ENCODE measurements at places on chromosomes 3 and 15.

DNA sequence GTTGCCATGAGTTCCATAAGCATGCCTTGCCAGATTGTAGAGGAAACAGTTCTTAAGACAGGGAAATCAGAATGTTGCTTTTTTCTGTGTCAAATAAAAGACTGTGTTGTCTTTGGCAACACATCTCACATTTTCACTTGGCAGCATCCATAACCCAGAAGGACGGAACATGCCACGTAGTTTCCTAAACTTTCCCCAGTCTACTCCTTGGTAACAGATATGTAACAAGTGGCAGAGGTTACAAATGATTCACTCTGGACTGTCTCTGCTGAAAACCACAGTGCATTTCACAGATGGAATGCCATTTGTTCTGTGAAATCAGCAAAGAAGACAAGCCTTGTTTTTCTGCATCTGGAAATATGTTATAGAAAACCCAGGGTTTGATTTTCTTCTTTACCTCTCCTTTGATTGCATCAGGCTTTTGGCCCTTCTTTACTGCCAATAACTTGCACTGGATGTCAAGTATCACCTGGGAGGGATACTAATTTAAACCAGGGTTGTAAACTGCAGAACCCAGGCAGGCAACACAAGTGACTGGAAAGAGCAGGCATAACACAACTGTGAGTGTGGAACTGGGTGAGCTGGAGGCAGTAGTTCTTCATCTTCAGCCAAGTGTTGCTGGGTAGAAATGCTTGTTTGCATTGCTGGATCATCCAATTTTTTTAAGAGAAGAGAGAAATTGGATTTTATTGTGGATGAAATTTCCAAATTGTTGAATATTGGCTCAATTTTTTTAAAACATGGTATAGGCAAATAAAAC is 124.4 kb upstream of the FOXB1 start:
- DNase-seq = no peak

DNA sequence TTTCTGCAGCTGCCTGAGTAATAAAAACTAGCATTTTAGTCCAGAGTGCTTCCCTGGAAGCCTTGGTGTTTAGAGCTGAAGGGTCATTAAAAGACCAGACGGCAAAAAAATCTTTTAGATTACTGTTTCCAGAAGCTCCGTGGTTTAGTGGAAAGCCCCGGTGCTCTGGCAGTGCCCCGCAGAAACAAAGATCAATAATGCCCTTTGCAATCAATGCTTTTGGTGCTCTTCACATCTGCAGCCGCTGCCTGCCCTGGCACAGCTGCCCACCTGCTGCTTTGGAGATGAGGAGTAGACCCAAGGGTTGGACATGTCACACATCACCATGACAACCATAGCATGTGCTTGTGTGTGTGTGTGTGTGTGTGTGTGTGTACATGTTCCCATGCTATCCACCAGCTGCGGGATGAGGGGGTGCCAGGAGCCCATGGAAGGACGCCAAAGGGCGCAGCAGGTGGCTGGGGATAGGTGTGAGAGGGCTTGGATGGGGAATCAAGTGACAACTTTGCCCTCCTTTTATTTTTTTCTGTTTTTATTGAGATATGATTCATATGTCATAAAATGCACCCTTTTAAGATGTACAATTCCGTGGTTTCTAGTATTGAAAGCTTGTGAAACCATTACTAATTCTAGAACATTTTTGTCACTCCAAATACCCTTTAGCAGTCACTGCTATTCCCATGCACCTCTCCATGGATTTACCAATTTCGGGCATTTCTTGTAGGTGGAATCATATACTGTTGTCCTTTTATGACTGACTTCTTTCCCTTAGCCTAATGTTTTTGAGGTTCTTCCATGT is 75.7 kb upstream of the KLHL25 start:
- DNase-seq = no peak

DNA sequence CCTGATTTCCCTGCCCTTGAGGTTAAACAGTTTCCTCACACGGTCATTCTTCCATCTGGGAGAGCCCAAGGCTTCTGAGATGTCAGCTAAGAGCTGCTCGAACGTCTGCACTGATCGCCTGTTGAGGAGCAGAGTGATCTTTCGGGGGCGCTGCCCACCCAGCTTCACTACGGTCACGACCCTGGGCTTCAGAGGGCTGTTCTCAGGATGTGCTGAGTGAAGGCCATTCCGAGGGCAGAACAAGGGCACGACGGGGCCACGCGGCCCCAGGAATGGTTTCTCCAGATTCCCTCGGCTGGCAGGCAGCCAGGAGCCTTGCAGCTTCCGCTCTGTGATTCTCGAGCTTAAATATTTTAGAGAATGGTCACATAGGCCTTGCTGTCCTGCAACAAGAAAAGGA is 25.7 kb downstream of the DCLK3 start:
- DNase-seq = no peak

GRCh38 chr3:152272771-152273242 is 4.1 kb downstream of the MBNL1 start:
- no peak for DNase-seq

GRCh38 chr3:51275111-51275805 is 109.8 kb upstream of the MANF start:
- no peak for DNase-seq

DNA sequence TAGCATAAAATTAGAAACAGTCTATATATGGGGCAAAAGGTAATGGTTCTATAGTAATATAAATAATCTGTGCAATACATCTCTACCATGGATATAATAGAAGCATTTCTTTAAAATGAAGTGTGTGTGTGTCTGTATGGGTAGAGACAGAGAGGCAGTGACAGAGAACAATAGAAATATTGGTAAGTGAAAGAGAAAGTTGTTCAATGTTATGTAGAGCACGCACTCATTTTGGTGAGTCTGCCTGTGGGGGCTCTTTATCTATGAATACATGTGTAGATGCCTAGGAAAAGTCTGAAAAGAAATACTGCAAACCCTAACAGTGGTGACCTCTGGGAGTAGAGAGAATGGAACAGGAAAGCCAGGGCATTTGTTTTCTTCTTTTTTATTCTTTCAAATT is 182.6 kb downstream of the STAC start:
- DNase-seq = no peak

GRCh38 chr3:57081173-57081572 is 20.7 kb downstream of the SPATA12 start:
- no peak for DNase-seq

DNA sequence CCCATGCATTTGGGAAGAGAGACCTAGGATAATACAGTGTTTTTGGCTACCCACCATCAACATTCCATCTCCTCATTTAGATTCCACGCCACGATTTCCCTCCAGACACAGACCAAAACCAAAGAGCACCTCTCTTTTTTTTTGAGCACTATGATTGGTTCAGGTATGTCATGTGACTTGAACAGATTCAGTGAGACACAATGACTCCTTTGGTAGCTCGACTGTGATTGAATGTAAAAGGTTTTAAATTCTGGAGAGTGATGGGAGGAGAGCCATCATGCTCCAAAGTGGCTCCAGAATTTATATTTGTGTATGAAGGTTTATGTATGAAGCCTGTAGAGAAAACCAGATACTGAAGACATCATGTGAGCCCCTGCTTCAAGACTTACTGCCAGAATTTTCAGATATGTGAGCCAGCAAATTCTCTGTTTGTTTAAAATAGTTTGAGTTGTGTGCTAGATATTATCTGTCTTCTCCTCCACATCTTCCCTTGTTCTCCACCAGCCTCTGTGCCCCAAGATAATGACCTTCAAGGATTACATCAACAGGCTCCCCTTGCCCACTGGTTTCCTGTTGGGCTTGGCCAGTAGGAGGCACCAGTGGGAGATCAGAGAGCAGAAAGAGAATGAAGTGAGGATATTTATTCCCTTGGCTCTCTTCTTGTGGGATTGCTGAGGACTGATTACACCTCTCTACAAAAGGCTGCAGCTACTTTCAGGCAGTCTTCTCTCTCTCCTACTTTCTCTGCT is 12.5 kb downstream of the MYD88 start:
- no peak for DNase-seq

GRCh38 chr3:173841334-173841733 is 443.8 kb downstream of the NLGN1 start:
- no peak for DNase-seq
